ENCODE measurements at places on chromosomes 5 and 9. TPM values are rescaled to one million over a fixed set of nuclear protein-coding genes. Genes with fewer than 3 reads are reported as not detected.

Gene PCDHB12
- 0.25 TPM for total RNA-seq

Gene NDST1
- 23.3 TPM for total RNA-seq

Gene CCDC183
- total RNA-seq: 0.26 TPM

Gene PCDHA1
- under 0.01 TPM for total RNA-seq

Gene C5orf52
- total RNA-seq: not detected

Gene NRG2
- total RNA-seq: 2.8 TPM

Gene IL7R
- total RNA-seq: 0.12 TPM

Gene PIP5KL1
- 0.66 TPM for total RNA-seq

Gene ADAMTS12
- 5.3 TPM for total RNA-seq

Gene MARCOL
- not detected for total RNA-seq

Gene TMEM174
- not detected for total RNA-seq

Gene MEIKIN
- 0.06 TPM for total RNA-seq

Gene TSSK1B
- total RNA-seq: 0.13 TPM

Gene DOCK2
- 0.13 TPM for total RNA-seq

Gene LCN1
- not detected for total RNA-seq

Gene RFK
- 17.7 TPM for total RNA-seq

Gene IL4
- total RNA-seq: not detected

Gene LHX3
- not detected for total RNA-seq

Gene CD74
- 1.6 TPM for total RNA-seq

Gene CDC23
- 21.1 TPM for total RNA-seq

Gene ITK
- total RNA-seq: not detected

Gene SH3GL2
- not detected for total RNA-seq

Gene MOCS2
- total RNA-seq: 41.3 TPM

Gene SLC34A1
- total RNA-seq: not detected

Gene OR1K1
- not detected for total RNA-seq

Gene PLEKHG4B
- not detected for total RNA-seq

Gene TMEM232
- total RNA-seq: 5.9 TPM

Gene FCN2
- total RNA-seq: not detected

Gene RAB24
- 17.8 TPM for total RNA-seq

Gene ANKDD1B
- 1.3 TPM for total RNA-seq

Gene ANXA2R
- 1.5 TPM for total RNA-seq

Gene SLCO4C1
- not detected for total RNA-seq

Gene DMGDH
- total RNA-seq: 1.7 TPM

Gene SLC4A9
- total RNA-seq: not detected

Gene NIPAL4
- not detected for total RNA-seq

Gene DAB2
- total RNA-seq: 249 TPM

Gene GARIN3
- total RNA-seq: not detected

Gene TMC1
- total RNA-seq: 0.93 TPM
